ENCODE measurements at places on chromosomes 7 and 10.

DNA sequence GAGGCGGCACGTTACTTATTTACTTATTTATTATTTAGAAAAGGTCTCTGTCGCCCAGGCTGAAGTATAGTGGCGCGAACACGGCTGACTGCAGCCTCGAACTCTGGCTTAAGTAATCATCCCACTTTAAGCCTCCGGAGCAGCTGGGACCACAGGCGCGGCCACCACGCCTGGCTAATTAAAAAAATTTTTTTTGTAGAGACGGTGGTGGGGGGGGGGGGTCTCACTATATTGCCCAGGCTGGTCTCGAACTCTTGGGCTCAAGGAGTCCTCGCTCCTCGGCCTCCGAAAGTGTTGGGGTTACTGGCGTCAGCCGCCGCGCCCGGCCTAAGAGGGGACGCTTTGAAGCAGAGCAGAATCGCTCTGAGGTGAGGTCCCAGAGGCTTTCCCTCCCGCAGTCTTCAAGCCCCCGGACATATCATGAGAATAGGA is 675 bp upstream of the FRAT2 start:
- DNase-seq: no peak

GRCh38 chr10:11266426-11266825 is 248.8 kb downstream of the CELF2 start:
- DNase-seq: no peak

DNA sequence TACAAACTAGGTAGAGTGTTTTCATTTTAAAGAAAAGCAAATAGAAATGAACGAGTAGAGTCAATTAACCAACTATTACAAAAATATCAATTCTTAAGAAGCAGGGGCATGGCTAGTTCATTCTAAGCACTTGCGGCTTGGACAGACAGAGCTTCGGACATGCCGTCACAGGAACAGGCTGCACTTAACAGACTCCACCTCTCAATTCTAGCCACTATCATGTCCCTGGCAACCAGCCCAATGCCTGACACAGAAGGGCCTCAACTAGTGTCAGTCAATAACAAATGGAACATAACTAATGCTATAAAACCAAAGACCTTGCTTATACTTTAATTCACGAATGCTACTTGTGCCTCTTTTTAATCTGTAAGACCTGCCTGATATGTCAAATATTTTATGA is 74.4 kb downstream of the TPK1 start:
- DNase-seq: no peak

GRCh38 chr7:130397051-130397757 is 16.9 kb downstream of the CPA1 start:
- DNase-seq: no peak

- DNase-seq: no peak
Measured at GRCh38 chr7:116241291-116241690, 31.0 kb downstream of the TES start.

GRCh38 chr7:45459476-45459875 is 114.7 kb upstream of the ADCY1 start:
- DNase-seq: no peak

DNA sequence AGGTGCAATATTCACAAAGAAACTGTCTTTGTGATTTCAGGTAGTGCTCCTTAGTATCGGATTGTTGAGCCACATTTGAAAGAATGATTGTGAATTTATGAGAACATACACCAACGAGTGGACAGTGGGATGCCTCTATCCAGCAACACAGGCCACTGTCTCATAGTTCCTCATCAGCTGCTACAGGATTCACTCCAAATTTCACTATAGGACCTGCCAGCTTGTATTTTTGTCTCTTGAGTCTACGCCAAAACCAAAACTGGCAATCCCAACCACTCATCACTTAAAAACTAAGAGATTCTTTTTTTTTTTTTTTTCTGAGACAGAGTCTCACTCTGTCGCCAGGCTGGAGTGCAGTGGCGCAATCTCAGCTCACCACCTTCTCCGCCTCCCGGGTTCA is 964.5 kb downstream of the CNTNAP2 start:
- no peak for DNase-seq

DNA sequence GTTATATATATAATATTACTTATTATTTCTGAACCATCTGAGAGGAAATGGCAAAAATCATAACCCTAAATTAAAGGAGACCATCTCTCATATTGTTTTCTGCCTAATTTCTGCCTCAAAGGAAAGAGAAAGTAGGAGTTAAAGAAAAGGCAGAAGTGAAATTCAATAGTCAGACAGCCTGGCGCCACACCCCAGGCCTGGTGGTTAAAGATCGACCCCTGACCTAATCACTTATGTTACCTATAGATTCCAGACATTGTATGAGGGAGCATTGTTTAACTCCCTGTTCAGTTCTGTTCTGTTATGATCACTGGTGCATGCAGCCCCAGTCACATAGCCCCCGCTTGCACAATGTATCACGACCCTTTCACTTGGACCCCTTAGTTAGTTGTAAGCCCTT is 24.9 kb upstream of the CHST3 start:
- DNase-seq: no peak

DNA sequence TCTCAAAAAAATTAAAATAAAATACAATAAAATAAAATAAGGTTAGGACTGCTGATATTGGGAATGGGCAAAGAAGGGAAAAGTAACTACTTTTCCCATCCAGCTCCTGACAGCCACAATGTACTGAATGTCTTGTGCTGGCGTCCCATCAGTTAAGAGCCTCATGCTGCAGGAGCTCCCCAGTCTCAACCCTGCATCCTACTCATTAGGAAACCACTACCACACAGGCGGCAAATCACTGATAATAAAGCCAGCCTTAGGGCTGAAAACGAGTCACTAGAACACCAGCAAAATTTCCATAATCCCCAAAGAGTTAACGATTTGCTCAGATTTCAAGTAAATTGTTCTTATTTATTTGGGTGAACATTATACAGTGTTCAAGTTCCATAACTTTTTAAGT is 4.3 kb downstream of the YWHAG start:
- DNase-seq: no peak

DNA sequence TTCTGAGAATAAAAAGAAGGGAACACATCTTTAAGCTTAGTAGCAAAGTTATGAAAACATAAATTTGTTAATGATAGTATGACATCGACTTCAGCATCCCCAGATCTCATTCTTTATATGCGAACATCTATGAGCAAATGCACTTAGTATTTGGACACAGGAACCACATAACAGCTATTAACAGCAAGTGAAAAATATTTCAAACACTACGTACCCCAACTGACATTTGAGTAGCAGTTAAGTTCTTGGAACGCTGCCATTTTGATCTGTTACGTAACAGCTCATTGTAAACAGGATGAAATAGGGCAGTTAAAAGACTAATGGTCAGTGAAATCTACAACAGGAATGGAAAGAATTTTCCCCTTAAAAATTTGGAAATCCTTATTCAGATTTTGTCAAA is 428.9 kb downstream of the TNS3 start:
- DNase-seq: no peak

DNA sequence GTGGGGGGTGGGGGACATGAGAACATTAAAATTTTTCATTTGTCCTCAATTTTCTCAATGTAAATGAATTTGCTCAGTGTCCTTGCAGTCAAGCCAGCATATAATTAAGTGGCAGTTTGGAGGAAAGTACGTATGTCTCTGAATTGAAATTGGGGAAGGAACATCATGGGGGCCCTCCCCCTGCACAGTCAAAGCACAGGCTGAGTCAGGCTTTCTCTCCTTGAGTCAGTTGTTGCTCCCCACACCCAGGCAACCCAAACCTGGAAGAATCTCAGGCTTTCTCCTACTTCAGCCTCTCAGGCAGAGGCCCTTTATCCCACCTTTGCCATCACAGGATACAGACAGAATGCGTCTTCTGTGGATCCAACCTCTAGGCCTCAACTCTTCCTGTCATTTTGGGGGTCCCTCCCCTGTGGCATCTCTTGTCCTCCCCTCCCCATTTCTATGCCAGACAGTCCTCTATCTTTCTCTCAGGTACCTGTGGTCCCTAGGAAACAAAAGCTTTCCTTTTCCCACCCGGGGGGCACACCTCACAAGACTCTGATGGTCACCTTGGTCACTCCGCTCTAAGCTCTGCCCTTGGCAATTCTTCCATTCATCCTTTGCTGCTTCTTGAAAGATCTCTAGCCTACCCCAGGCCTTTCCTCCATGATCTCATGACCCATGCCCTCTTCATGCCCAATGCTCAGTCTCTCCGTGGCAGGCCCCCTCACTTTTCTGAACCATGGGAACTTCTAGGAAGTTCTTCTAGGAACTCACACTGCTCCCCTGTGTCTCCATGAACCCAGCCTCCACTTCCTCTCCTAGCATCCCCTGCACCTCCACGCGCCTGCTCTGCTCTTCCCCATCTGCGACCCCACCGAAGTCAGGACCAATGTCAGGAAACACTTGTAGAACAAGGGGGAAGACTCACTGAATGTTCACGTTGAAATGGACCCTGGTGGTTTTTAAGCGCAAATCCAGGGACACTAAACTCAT is 40.4 kb downstream of the CREB3L2 start:
- DNase-seq: no peak

- no peak for DNase-seq
Measured at GRCh38 chr10:102291221-102291905, 46.0 kb downstream of the GBF1 start.

DNA sequence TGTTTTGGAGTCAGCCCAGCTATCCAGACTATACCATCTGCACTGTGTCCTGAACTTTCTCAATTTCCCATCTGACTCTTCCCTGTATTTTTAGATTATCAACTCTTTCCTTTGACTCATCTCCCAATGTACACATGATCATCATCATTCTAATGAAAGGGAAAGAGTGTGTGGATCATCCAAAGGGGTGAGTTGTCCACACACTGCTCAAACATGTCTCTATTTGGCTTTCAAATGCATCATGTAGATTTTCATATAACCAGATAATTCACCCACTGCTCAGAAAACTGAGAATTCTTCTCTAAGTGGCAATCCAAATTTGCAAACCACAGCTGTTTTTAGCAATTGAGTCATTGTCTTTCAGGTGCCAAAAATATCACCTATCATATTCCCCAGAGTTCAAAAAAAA is 190.2 kb upstream of the HPS1 start:
- no peak for DNase-seq

- DNase-seq: no peak
Measured at GRCh38 chr10:103490986-103491314, 2.6 kb upstream of the NEURL1 start.

GRCh38 chr7:131556053-131556908 is at the start of gene PODXL:
Gene PODXL (minus strand): TSS chr7:131556628. CDS start chr7:131556359, 269 bp downstream.
- peak; percentile 68 for DNase-seq

DNA sequence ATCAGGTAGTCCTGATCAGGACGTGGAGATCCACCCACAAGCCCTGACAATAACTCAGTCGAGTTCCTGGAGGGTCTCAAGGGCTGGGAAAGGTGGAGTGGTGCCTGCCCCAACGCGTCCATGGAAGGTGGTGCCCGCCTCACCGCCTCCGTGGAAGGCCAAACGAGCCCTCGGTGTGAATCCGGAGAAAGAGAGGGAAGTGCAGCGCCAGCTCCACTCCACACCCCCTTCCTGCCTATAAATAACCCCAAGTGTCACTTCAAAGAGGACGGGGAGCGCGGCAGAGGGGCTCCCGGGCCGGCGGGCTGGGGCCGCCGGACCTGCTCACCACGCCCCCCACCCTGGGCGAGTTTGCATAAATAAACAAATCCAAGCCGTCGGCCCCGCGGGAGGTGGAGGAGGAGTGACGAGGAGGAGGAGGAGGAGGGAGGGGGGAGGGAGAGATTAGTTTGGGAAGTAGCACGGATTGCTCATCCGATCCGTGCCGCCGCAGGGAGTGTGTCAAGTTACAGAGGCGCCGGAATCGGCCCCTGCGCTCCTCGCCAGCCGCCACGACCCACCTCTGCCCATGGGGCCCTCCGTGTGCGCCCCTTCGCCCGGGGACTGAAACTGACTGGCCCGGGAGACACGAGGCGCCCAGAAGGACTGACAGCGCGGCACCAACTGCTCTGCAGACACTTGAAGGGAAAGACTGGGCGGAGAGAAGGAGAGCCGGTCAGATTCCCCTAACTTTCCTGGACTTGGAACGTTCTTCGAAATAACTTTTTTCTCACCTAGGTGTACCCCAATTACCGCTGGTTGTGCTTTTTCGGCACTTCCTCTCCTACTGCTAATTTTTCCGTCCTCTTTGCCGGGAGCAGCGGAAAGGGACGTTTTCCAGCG is at the start of gene COL13A1:
Gene COL13A1 (plus strand): TSS at position 473 of the 882 bp plus-strand sequence. CDS start 518 bp downstream, outside the sequence.
- no peak for DNase-seq

DNA sequence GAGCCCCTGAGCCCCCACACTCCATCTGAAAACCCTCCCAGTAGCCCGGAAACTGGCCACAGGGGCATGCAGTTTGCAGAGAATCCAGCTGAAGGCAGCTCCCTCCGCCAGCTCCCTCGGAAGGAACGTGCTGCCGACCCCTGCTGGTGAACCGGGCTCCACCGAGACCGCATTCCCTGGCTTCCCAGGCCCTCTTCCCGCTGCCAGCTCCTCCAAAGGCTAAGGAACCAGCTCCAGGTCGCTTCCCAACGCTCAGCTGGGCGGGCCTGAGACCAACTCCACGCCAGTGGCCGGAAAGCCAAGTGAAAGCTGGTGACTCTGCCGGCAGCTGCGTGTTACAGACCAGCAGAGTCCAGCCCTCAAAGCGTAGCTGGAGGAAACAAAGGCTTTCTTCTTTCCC is 35.8 kb downstream of the GPER1 start:
- no peak for DNase-seq

GRCh38 chr7:33432821-33433220 is 303.5 kb downstream of the BBS9 start:
- no peak for DNase-seq

DNA sequence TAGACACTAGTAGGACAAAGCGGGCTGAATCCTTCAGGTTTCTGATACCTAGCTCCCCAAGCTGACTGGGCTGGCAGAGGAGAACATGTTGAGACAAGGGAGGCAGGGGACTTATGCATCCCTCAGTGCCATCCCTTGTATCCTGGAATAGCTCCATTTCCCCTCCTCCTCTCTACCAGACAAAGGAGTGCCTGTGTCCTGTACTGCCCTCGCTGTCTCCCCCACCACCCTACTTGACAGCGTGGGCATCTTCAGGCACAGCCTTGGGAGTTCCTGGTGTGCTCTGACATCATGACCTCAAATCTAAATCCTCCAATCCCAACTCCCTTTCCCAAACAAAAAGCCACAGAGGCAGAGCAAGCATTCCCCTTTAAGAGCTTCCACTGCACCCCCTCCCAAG is 9.0 kb downstream of the SFXN3 start:
- DNase-seq: no peak

- no peak for DNase-seq
Measured at GRCh38 chr7:19508124-19508523, 200.7 kb downstream of the POLR1F start.

- no peak for DNase-seq
Measured at GRCh38 chr10:2137549-2138174, 400.3 kb upstream of the ADARB2 start.

- DNase-seq: no peak
Measured at GRCh38 chr10:22606164-22606614, 108.2 kb downstream of the PIP4K2A start.

DNA sequence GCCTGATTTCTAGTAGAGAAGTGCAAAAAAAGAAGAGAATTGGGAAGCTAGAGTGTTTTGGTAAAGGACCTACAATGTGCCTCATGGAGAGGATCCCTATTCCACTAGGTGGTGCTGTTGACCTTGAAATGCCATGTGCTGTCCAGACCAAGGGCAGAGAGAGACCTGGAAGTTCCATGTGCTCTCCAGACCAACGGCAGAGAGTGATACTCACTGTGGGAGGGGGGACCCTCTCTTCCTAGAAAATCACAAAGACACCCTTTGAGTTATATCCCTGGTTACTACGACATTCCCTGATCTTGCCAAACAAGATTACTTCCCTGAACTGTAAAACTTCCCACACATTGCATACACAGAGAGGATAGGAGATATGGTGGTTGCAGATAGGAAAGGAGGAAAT is 212.7 kb upstream of the ZNF804B start:
- no peak for DNase-seq

Measured in activated gamma-delta T cell (primary cell).